ENCODE measurements at places on chromosomes 2 and 18.

DNA sequence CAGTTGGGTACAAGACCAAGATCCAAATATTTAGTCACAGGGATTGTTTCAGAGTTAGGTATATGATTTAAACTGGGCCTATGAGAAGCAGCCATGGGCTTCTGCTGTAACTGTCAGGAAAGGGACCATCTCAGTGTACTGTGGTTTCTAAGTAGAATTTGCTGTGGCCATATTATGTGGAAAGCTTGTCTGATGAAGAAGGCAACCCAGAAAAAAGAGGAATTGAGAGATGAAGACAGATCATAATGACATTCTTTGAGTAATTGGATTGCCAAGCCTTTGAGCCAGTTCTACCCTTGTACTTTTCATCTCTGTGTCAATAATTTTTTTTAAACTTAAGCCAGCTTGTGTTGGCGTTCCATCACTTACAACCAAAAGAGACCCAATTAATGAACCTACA, 259.6 kb downstream of the NUP35 start:
- DNase-seq = no peak

- no peak for DNase-seq
Measured at GRCh38 chr2:232299927-232300674, 78.5 kb upstream of the ALPP start.

DNA sequence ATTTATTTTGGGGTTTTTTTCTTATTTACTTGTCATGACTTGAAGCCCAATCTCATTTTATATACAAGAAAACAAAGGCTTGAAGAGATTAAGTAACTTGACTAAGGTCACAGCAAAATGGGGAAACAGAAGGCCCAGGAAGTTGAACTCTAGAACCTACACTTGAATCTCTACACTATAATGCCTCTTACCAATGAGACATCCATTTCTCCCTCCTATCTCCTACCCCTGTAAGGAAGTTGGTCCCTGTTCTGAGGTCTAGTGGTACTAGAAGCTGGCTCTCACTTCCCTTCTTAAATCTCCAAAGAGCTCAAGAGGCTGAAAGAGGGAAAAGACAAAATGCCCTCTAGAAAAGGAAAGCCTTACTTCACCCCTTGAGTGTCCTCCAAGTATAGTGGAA, 25.5 kb upstream of the IHH start:
- no peak for DNase-seq

DNA sequence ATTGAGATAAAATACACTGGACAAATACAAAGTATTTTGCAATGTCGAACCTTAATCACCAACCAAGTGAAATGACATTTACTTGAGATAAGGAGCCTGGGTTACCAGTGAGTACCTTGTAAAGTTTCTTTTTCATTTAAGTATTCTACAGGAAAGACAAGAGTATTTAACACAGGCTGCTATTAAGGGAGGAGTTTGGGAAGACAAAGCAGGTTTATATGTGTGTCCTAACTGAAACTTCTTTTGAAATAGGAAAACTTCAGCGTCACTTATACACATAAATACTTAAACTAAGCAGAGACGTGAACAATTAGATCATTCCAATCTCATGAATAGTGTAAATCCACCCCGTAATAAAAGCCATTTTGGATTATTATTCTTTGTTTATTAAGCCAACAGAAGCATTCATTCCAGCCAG, 126.7 kb upstream of the CYP26B1 start:
- no peak for DNase-seq

All from stimulated activated CD4-positive, alpha-beta T cell treated with anti-CD3 and anti-CD28 coated beads, Interleukin-1b, Interleukin-23, amount 100 ng/mL, for 1 hour (primary cell).